ENCODE measurements at places on chromosomes 7 and 10.
A peak's percentile ranks its signal among the peaks of the same experiment; 100 is the strongest.

DNA sequence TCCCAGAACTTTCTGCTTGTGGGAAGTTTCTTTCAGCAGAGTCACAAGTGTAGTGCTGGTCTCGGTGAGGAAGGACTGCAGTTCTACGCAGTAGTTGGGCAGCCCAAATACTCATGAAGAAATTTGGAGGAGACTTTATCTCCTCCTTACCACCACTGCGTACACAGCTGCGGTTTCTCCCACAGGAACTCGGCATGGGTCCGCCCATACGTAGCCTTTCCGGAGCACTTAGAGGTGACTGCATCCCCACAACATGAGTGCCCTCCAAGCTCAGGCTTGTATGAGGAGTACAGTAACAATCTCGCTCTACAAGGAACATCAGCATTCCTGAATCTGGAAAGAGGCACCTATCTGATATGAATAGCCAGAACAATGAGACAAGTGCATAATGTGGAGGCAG lies 549.2 kb upstream of the SEMA3D start:
- no peak for DNase-seq

DNA sequence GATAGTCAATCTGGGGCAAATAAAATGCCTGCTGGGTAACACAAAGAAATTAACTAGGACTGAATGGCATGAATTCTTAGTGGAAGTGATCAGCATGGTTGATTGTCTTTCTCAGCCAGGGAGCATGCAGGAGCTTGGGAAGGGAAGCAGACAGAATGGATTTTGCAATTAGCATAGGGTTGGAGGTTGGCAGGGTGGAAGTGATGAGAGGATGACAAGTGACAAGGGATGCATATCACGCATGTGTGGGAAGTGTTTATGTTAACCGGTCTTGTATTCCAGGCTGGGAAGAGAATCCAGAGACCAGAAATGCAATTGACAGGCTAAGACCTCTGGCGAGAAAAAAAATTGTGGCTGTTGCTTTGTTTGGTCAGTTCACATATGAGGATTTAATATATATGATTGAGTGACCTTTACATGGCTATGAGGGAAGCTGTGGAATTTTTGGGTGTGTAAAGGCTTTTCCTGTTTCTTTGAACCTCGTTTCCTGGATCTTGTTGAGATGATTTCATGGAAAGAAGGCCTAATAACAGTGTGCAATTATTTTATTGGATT lies 8.3 kb downstream of the MDFIC start:
- no peak for DNase-seq

DNA sequence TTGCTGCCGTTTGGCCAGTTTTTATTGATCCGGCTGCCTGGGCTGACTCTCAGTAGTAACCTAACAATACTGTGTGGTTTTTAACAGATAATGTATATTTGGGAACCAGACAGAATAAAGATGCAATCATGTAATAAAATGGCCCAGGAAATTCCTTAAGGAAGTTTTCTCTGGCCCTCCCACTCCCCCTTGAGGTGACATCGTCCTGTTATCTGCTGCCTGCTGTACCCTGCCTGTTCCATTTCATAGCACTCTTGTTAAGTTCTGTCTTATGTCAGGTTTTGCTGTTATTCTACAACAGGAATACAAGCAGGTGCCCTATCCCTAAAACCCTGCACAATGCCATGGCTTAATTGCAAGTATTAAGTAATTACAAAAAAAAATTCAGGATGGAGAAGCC lies 12.5 kb downstream of the ITGB8 start:
- DNase-seq: no peak

DNA sequence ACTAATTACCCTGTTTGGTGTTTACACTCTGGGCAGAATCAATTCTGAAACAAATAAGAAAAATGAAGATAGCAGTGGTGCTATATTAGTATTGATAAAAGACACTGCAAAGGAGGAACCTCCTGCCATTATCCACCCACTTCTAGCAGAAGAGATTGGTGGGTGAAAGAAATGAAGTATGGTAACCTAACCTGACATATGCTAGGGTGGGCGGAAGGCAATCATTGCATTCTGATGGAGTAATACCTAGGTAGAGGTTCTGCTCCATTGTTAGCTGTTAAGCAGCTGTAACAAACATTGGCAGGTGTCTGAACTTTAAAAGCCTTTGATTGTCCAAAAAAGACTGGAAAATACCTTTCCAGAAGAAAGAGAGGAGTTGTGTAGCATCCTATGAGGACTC lies 95.9 kb downstream of the OTUD1 start:
- DNase-seq: no peak

GRCh38 chr7:90266808-90267207 lies 21.8 kb downstream of the CFAP69 start:
- DNase-seq: no peak

GRCh38 chr10:73839276-73839966 lies 28.0 kb upstream of the NDST2 start:
- DNase-seq: no peak

GRCh38 chr7:100914879-100915447 lies 19.3 kb upstream of the ACHE start:
- DNase-seq: no peak

DNA sequence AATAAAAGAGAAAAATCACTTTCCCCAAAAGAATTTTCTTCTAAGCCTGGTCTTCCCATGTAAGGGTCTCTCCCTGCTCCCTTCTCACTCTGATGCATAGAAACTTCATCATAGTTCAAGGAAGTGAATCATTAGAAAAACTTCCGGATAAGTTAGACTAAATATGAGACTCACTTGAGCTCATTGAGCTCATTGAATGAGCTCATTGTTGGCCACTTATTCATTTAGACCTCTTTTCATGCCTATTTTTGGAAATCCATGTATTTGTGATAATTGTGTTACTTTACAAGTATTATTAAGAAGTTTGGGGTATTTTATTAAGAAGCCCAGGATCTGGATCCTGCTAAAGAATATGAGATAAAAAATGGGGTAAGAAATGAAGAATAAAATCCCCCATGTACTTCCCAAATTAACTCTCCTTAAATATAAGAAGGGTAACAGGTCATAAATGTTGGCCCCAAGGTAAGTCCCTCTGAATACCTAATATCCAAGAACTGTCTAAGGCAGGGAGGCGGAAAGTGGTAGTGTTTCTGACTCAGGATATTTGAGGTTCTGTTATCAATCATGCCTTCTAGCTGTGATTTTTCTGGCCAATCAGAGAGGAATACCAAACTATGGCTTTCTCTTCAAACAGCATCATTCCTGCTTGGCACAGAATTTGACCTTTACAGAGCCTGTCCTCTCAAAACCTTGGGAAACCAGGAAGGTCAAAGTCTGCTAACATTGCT lies 236.5 kb upstream of the PTN start:
- no peak for DNase-seq

- no peak for DNase-seq
These were observed 6.4 kb downstream of the NOBOX start for GRCh38 chr7:144397086-144397485.

DNA sequence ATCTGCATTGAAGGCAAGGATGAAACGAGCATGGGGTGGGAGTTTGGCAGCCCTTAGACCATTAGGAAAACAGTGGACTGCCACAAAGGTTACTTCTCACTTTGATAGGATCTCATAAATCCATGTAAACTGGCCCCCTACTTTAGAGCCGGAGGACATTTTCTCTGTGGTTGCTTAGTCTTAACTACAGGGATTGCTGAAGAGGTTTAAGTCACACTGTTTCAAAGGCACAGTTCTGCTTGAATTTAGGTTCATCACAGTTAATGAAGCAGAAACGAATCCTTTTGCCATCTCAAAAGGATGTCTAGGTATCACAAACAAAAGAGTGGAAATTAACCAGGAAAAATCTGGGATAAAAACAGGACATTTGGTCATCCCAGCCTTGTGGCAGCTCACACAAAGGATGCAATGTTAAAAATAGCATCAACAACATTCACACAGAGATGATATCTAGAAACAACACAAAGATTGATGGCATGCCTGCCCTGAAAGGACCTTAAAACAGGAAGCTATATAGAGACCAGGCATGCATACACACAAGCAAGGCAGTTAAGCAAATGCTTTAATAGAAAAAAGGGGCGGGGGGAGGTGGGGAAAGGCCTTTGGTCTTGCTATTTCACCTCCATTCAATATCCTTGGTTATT lies 74.0 kb downstream of the DOCK4 start:
- no peak for DNase-seq

DNA sequence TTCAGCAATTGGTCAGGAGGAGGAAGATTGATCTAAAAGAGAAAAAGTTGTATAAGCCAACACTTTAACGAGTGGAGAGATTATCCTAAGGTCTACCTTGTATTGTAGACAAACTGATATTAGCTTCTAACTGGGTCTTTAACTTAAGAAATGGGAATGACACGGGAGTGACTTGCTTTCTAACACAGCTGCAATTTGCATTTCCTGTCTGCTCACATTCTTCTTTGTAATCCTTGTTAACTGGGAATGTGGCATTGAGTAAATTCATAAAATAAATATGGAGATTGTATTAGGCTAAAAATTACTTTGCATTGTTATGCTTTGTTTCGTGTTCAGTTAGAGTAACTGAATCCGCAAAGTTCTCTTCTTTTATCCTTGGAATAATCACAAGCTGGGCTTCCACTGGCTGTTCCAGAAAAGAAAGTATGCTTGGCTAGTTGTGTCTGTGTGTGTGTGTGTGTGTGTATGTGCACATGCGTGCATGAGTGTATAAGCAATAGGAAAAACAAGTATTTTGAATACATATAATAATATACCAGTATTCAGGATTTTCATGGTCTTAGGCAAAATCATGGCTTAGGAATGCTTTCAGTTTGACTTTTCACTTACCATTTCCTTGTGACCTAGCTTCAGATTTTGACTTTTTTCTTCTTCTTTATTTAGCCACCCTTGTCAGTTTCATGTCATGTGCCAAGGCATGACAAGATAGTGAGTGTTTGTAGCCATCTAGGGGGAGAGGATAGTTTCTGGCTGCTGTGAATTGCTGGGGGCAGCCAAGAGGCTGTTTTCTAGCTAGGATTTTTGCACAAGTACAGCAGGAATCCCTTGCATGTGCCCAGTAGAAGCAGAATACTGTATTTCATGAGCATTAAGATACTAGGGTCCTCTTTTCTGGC lies 54.5 kb upstream of the FZD8 start:
- no peak for DNase-seq

DNA sequence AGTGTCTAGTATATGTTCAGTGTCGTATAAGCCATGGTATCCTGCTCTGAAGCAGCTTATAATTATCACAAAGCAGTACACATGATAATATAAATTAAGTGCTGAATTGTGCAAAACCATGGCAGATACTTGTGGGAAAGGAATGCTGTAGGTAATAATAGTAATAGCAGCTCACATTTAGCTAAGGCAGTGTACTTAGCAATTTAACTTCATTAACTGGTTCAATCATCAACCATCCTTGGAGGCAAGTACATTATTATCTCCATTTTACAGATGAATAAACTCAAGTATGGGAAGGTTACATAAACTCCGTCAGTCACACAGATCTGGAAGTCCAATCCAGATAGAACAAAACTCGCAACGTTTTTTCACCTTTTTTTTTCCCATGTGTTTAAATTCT lies 21.6 kb upstream of the RNF148 start:
- no peak for DNase-seq

GRCh38 chr7:12719981-12720865 lies 32.8 kb downstream of the ARL4A start:
- DNase-seq: no peak

DNA sequence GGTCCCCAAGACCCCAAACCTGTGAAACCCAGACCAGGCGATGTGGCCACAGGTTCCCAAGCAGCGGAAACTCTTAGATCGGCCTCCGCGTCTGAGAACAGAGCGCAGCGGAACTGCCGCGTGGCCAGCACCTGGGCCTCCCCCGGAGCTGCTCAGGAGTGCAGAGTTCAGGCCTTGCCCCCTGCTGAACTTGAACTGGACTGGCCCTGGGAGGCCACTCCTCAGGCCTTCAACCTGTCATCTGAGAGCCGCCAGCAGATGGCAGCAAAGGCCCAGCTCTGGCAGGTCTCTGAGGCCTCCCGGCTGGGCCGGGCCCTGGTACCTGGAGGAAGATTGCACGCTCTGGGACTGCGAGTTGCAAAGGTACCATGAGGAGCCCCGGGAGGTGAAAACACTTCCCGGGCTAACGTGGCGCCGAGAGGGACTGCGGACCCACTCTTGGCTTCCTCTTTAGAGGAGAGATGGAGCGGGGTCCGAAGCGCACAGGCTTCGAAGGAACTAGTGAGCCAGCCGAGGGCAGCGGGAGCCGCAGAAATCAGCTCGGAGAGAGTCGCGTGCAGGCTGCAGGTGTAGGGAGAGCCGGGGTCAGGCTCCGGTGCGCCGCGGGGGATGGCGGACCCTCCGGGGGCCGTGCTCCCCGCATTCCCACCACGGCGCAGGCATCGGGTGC lies 89.2 kb downstream of the PAXIP1 start:
- DNase-seq: peak; percentile 95

DNA sequence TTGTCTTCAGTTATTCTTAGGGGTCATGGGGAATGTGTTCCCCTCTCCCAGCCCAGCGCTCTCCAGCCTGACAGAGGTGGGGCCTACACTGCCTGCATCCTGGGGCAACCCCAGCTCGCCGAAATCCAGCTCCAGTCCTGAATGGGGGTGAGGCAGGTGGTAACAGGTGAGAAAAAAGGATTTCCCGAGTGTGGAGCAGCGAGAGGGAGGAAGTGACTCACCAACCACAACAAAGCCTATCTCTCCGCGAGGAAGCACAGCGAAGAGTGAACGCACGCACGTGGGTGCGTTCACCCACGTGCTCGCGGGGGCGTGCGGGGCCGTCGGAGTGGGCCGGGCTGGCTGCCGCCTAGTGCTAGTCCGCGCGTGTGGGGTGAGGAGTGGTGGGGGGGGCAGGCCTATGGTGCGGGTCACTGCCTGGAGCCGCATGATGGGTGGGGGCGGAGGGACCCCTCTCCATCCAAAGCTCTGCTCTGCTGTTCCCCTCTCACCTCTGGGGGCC lies 855 bp upstream of the PALD1 start:
- peak; percentile 74 for DNase-seq

GRCh38 chr10:32377458-32378259 lies 30.7 kb upstream of the EPC1 start:
- no peak for DNase-seq

DNA sequence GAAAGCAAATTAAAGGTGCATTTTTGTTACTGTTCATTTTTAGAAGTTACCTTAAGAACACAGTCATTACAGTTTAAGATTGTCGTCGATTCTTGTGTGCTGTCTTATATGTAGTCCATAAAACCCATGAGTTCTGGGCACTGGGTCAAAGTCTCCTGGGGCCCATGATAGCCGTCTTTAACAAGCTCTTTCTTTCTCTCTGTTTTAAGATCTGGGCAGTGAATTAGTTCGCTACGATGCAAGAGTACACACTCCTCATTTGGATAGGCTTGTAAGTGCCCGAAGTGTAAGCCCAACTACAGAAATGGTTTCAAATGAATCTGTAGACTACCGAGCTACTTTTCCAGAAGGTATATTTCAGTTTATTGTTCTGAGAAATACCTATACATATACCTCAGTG lies 90.7 kb upstream of the CAPZA2 start:
- no peak for DNase-seq

DNA sequence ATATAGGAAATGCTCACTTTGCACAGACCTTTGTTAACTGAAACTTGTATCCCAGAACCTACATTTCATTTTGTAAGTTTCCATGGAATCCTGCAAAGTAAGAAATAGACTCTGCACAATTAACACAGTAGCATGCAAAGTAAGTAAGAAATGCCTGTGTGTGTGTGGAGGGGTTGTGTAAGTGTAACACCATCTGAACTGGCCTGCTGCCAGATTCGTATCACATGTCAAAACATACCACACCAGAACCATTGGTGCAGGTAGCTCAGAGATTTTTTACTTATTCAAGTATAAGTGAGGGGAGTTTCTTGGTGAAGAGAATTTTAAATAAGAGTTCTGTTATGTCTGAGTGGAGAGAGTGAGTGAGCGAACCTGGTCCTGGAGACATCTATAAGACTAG lies 17.9 kb upstream of the DDX21 start:
- DNase-seq: no peak

All from activated CD4-positive, alpha-beta T cell treated with anti-CD3 and anti-CD28 coated beads, Interleukin-2, amount 50 U/mL, for 48 hours (primary cell).